ENCODE measurements at places on chromosomes 4 and X. TPM values are rescaled to one million over a fixed set of nuclear protein-coding genes. Genes with fewer than 3 reads are reported as not detected.

SMAD1 gene
- total RNA-seq: 24.1 TPM

RAB33A gene
- total RNA-seq: 2.2 TPM

RPL9 gene
- total RNA-seq: 386 TPM

RTL9 gene
- not detected for total RNA-seq

CLDN34 gene
- not detected for total RNA-seq

DNA sequence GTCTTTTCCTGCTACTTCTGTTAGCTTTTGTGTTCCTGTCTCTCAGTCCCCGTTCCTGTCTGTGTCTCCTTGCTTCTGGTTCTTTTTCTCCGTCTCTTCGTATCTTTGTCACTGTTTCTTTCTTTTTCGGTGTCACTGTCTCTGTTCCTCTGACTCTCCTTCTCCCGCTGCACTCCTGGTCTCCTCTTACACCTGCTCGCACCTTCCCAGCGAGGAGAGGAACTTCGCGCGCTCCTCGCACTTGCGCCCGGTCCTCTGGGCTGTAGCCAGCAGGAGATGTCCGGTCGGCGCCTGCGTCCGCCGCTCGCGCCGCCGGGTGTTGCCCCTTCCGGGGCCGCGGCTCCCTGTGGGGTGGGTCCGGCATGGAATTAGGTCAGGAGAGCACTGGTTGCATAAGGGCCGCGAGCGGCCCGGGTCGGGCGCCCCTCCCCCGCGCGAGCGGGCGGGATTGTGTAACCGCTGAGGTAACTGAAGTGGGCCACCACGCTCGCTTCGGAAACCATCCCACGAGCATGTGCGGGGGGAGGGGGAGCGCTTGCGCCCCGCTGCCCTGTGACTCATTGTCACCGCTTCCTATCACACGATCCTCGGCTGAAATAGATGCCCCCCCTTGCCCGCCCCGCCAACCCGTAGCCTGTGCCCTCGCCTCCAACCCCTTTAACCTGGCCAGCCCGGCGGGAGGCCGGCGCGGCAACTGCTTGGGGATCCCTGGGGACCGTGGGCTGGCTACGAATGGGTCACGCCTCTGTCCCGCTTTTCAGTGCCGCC is 1.6 kb downstream of the LONRF3 start:
- peak overlapping the region; percentile 81 for H3K27ac ChIP-seq
- DNase-seq: no peak
- no peaks in the 10 kb centered on the region for H3K36me3 ChIP-seq
- H3K4me3 ChIP-seq: peak overlapping the region; percentile 63
- peaks cover 8% of the 10 kb centered on the region for H3K4me1 ChIP-seq

DNA sequence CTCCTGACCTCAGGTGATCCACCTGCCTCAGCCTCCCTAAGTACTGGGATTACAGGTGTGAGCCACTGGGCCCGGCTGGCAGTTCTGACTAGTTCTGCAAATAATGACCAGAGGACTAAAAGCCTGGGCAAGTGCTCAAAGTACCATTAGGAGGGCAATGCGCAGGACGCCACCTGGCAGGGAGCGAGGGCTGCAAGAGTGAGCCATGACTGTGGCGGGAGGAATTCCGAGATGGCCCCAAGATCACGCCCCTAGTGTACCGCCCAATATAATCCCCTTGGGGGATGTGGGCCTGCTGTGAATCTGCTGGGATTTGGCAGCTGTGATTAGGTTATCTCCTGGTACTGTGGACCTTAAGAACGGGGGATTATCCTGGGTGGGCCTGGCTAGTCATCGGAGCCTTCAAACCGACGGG is 26.2 kb upstream of the GPR78 start:
- no peaks in the 10 kb centered on the region for H3K27me3 ChIP-seq
- no peaks in the 10 kb centered on the region for H3K4me1 ChIP-seq
- no peaks in the 10 kb centered on the region for H3K36me3 ChIP-seq
- no peak for DNase-seq
- no peak overlapping the region for H3K27ac ChIP-seq
- no peak overlapping the region for H3K4me3 ChIP-seq

DNA sequence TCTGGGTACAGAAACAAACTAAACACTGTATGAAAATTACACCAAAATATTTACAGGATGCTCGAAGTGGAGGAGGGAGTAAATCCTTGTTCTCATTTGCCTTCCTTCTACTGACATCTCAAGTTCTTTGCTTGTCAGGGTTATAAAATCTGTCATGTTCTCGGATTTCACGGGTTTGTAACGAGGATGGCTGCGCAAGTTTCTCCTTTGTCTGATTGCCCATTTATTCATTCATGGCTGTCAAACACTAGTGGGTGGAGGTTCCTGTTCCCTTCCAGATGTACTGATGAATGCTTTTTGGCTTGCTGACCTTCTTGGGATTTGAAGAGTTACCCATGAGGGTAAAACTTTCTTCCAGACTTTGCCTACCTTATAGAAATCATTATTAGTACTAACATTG is 206.9 kb downstream of the SPCS3 start:
- H3K4me3 ChIP-seq: no peak overlapping the region
- no peaks in the 10 kb centered on the region for H3K36me3 ChIP-seq
- H3K27ac ChIP-seq: no peak overlapping the region

- H3K27ac ChIP-seq: no peak overlapping the region
- DNase-seq: no peak
- no peaks in the 10 kb centered on the region for H3K27me3 ChIP-seq
- no peak overlapping the region for H3K4me3 ChIP-seq
- no peaks in the 10 kb centered on the region for H3K4me1 ChIP-seq
- no peaks in the 10 kb centered on the region for H3K36me3 ChIP-seq
These were observed 25.5 kb downstream of the NELFA start for GRCh38 chr4:1983053-1983845.

GRCh38 chr4:141898346-141898745 is 262.0 kb downstream of the IL15 start:
- H3K36me3 ChIP-seq: no peaks in the 10 kb centered on the region
- DNase-seq: no peak
- no peak overlapping the region for H3K27ac ChIP-seq
- H3K27me3 ChIP-seq: no peaks in the 10 kb centered on the region
- H3K4me1 ChIP-seq: no peaks in the 10 kb centered on the region

GRCh38 chr4:125316791-125317524 is 2.2 kb downstream of the FAT4 start:
- no peaks in the 10 kb centered on the region for H3K27me3 ChIP-seq
- H3K36me3 ChIP-seq: no peaks in the 10 kb centered on the region
- DNase-seq: no peak
- H3K4me1 ChIP-seq: peaks cover 20% of the 10 kb centered on the region
- H3K27ac ChIP-seq: peak overlapping the region; percentile 76

- H3K27me3 ChIP-seq: no peaks in the 10 kb centered on the region
- peaks cover 27% of the 10 kb centered on the region for H3K4me1 ChIP-seq
- peak overlapping the region; percentile 80 for H3K27ac ChIP-seq
- no peak for DNase-seq
These were observed 1.7 kb downstream of the PDGFC start for GRCh38 chr4:156969911-156970310.

GRCh38 chr4:26807330-26807729 is 53.3 kb upstream of the STIM2 start:
- H3K4me3 ChIP-seq: no peak overlapping the region
- no peaks in the 10 kb centered on the region for H3K27me3 ChIP-seq
- H3K4me1 ChIP-seq: no peaks in the 10 kb centered on the region
- H3K36me3 ChIP-seq: no peaks in the 10 kb centered on the region

DNA sequence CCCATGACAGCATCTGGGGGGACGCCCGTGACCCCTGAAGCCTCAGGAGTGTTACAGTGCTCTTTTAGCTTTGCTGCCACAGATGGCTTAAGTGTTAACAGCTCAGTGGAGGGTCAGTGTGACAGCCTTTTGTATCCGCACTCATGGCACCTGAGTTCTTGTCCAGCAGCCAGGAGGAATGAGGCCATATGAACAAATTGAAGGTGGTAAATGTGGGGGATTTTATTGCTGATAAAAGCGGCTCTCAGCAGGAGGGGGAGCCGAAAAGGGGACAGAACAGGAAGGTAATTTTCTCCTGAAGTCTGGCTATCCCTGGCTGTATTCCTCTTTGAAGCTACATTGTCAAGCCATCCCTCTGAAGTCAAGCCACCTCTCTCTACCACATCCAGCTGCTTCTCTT is 441.0 kb downstream of the RAPGEF2 start:
- H3K36me3 ChIP-seq: no peaks in the 10 kb centered on the region
- H3K27ac ChIP-seq: no peak overlapping the region
- no peaks in the 10 kb centered on the region for H3K4me1 ChIP-seq
- H3K4me3 ChIP-seq: no peak overlapping the region
- no peaks in the 10 kb centered on the region for H3K27me3 ChIP-seq
- no peak for DNase-seq

DNA sequence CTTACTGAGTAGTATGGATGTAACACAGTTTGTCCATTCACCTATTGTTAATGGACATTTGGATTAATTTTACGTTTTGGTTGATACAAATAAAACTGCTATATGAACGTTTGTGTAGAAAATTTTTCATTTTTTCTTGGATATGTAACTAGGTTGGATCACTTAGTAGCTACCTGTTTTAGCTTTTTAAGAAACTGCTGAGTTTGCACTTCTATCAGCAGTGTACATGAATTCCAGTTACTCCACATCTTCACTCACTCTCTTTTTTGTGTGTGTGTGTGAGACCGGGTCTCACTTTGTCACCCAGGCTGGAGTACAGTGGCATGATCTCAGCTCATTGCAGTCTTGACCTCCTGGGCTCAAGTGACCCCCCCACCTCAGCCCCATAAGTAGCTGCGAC is 15.4 kb downstream of the LARP1B start:
- no peaks in the 10 kb centered on the region for H3K27me3 ChIP-seq
- no peak for DNase-seq
- no peak overlapping the region for H3K4me3 ChIP-seq
- no peak overlapping the region for H3K27ac ChIP-seq

GRCh38 chrX:128365492-128365891 is 313.3 kb upstream of the ACTRT1 start:
- H3K4me3 ChIP-seq: no peak overlapping the region
- H3K4me1 ChIP-seq: no peaks in the 10 kb centered on the region
- no peaks in the 10 kb centered on the region for H3K27me3 ChIP-seq
- H3K36me3 ChIP-seq: no peaks in the 10 kb centered on the region
- H3K27ac ChIP-seq: no peak overlapping the region

- H3K4me3 ChIP-seq: no peak overlapping the region
- H3K36me3 ChIP-seq: no peaks in the 10 kb centered on the region
- DNase-seq: no peak
- no peaks in the 10 kb centered on the region for H3K27me3 ChIP-seq
- H3K4me1 ChIP-seq: no peaks in the 10 kb centered on the region
- H3K27ac ChIP-seq: no peak overlapping the region
These were observed 26.1 kb downstream of the GK start for GRCh38 chrX:30679369-30679768.

DNA sequence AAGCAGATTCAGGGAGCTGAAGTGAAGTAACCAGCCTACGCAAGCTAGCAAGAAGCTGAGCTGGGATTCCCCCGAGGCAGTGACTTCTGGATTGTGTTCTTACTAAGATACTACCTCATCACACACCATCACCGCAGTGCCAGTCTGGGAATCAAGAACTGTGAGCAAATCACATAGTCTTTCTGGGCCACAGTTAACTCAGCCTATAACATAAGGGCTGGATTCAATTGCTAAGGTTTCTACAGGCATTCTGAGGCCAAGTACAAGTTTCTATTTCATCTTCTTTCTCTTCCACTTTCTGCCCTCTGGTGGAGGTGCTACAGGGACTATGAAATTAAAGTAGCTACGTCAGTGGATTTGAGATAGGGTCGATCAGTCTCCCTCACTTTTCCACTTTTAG is 1.4 kb upstream of the CORIN start:
- no peak overlapping the region for H3K4me3 ChIP-seq
- no peak overlapping the region for H3K27ac ChIP-seq
- no peaks in the 10 kb centered on the region for H3K36me3 ChIP-seq
- no peaks in the 10 kb centered on the region for H3K4me1 ChIP-seq

All from Panc1 (cell line).